ENCODE measurements at places on chromosomes 4 and X.

- no peak for DNase-seq
Observed at GRCh38 chr4:66606908-66607307, 936.6 kb upstream of the EPHA5 start.

DNA sequence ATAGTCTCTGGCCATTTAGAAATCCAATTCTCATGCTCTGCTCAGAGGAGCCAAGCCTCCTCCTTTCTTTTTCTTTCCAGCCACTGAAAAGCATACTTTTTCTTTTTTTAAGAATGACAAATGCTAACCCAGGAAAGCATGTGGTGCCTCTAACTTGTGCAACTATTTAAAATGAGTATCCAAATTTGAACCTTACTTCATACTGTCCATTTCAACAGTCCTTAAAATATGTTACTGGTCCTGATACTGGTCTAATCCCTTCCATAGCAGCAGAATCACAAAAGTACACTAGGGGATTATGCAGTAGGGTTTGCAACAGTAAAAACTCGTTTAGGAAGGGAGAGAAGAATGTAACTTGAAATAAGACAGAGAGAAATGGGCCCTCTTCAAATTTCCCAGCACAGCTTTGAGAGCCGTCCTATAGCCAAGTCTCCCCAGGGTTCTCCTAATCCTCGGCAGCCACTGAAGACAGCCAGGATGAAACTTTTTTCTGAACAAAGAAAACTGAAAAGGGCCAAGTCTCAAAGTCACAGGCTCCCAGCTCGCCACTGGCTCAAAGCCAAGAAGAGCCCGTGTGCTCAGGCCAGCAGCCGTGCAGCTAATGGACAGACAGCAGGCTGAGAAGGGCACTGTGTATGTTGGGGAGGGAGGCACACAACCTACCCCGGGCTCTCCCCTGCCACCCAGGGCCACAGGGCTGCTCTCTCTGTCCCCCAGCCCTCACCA is 39.5 kb downstream of the GPC4 start:
- DNase-seq: no peak

DNA sequence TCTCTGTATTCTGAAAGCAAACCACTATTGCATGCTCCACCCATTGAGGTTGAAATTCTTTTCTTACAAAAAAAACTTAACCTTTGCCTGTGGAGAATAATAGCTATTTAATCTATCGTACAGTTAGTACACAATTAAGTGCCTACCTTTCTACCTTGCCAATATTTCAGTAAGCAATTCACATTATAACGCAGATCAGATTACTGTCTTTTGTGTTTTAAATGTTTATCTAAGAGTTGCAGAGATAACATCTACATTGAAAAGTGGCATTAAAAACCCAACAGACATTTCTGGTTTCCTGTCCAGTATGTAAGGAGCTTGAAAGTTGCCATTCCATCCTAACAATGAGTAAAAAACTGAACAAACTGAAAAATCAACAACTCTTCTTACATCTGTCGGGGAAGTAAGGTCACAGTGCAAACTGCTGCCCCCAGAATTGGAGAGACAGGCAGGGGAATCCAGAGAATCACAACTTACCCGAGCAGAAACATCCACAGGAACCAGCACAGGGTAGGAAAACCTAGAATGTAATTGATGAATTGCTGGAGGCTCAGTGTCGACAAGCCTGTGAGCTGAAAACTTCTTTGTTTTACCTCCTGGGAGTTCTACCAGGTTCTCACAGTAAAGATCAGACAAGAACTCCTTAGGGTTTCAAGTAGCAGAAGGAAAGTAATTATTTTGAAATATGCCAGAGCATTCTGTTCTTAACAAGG is 27.3 kb upstream of the ACSL4 start:
- DNase-seq: no peak

DNA sequence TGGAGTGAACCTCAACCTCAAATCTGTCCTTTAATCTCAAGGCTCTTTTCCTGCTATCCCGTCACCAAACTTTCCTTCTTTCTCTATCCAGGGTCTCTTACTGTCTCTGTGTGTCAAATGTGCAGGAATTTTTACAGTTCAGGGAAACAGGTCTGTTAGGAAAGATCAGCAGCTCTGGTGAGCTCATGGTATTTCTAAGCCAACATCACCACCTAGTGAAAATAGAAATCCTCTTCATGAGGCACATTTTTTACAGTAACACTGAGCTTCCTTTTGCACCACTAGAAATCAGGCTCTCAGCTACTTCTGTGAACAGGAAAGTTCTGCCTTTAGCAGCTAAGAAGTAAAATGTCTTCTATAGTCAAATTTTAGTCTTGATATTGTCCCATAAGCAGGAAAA is 39.6 kb downstream of the NUDT11 start:
- no peak for DNase-seq

GRCh38 chr4:36178484-36178883 is 65.8 kb downstream of the ARAP2 start:
- no peak for DNase-seq

DNA sequence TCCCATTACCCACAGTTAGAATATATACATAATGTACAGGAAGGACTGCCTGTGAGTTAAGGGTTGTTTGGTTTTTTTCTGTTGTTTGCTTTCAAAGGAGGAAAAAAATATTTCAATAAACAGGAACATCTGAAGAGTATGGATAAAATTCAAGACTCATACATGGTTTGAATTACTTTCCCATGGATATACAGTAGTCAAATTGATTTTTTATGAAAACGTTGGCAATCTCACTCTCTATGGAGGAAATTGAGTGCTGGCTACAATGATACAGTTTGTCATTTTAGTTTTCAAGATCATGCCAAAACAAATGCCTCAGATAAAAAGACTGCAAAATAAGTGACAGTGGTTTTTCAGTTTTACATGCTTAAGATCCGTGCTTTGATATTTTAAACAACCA is 116.6 kb downstream of the SH3RF1 start:
- DNase-seq: no peak

- no peak for DNase-seq
Observed at GRCh38 chr4:1448589-1449420, 42.6 kb upstream of the NKX1-1 start.

GRCh38 chr4:117447925-117448324 is 362.5 kb upstream of the TRAM1L1 start:
- DNase-seq: no peak

DNA sequence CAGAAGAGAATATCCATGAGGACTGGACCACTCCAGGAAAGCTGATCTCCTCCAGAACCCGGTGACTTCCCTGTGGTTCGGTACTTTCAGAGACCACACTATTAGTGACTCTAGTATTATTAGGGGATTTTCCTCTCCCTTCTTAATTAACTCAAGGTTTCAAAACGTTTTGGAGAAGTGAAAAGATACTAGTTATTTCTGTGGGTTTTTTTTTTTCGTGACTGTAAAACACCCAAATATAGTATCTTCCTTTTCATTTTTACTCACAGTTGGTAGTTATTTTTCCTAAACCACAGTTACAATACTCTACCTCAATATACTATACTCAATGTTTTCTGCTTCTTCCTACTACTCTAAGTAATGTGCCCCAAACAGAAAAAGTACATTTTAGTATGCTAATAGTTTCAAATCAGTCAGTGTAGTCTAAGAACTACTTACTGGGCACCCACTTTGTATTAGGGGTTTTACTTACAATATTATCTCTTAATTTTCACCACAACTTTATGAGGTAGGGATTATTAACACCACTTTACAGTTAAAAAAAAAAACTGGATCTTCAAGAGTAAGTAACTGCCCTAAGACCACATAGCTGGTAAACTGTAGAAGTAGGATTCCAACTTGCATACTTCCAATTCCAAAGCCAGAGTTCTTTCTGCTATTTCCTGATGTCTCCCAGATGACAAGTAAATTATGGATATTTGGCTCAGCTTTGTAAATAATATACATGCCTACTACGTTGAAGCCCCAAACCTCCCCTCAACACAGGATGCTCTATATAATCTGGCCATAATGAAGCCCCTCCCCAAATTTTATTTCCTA is 45.0 kb downstream of the SLC9A7 start:
- no peak for DNase-seq

GRCh38 chr4:110602061-110602460 is 20.8 kb downstream of the PITX2 start:
- DNase-seq: no peak

- DNase-seq: no peak
Observed at GRCh38 chr4:163042306-163042705, 124.4 kb downstream of the NAF1 start.

DNA sequence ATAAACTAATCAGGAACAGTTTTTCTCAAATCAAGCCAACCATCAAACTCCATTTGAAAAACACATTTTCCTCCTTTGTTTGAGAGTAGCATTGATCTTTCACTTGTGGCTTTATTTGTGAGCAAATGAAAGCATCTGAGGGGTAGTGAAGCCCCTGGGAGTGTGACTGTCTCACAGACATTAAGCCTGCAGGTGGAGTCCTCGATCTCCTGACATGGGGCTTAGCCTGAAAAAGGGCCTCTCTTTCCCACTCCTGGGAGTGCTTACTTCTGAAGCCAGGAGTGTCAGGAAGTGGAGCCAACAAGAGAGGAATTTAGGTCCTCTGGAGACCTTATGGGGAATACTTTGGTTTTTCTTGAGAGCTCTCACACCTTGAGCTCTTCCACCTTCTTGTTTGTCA is 158.2 kb upstream of the SFRP2 start:
- no peak for DNase-seq

- DNase-seq: no peak
Observed at GRCh38 chrX:102845020-102845419, 92.1 kb upstream of the RAB40AL start.

DNA sequence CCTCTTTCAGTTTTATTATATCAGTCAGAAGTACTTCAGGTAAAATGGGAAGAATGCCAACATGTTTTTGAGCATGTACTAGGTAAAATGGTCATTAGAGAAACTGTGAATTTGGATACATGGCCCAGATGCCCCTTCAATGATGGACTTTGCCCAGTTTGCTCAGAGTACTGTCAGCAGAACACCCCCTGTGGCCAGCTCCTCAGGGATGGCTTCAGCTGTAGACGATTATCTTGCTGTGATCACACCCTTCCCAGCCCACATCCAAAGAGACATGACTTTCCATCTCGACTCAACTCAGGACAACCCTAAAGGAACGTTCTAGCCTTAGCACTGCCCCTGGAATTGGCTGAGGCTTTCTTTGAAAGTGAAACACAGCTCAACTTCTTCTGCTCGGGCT is 439.1 kb downstream of the PACRGL start:
- no peak for DNase-seq

DNA sequence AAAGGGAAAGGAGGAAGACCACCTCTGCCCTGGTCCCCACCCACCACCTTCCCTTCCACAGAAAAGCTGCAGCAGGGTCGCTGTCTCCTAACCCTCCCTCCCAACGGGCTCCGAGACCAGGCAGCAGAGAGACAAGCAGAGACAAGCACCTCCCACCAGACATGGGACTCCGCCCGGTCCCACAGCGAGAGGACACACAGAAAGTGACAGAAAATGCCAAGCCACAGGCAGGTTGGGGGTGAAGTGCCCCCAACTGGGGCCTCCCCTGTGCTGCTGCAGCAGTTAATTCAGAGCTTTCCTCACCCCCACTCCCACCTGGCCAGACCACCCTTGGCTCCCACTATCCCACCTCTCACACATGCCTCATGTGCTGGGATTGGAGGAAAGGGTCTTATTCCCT is 64.4 kb upstream of the AFAP1 start:
- DNase-seq: no peak

- no peak for DNase-seq
Observed at GRCh38 chrX:154821523-154821922, 12.9 kb downstream of the SMIM9 start.

- no peak for DNase-seq
Observed at GRCh38 chr4:103904123-103904522, 184.3 kb upstream of the TACR3 start.

Data from C1 segment of cervical spinal cord (tissue), 14 donors.